Foreskin fibroblast (primary cell): ENCODE measurements at places on chromosomes 6 and 20.

- DNase-seq: peak; percentile 17
These were observed 70.4 kb downstream of the BACH2 start for GRCh38 chr6:90226257-90226656.

- no peak for DNase-seq
These were observed 202.0 kb downstream of the RNGTT start for GRCh38 chr6:88761237-88762031.

DNA sequence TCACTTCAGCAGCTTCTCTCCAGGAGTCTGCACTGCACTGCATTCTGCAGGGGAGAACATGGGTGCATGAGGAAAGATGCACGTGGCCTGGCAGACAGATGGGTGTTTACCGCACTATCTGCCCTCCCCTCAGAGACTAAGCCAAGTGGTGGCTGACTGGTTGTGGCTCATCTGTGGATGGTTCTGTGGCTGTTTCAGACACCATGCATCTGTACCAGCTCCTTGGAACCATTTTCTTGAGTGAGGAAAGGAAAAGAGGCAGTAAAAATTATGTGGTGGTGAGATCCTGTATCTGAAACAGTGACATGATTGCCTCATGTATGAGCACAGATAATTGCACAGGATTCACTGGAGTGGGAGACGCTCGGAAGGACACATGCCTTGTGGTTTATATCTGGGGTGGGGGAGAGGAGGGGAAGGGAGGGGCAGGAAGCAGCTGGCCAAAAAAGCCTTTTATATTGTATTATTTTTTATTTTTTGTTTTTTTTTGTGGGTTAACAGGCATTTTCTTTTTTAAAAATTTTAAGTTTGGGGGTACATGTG is 161.7 kb downstream of the ERMARD start:
- no peak for DNase-seq

GRCh38 chr6:160960839-160961238 is 30.7 kb upstream of the MAP3K4 start:
- no peak for DNase-seq

- DNase-seq: no peak
These were observed 83.6 kb upstream of the HSF2 start for GRCh38 chr6:122315842-122316241.

GRCh38 chr6:96784650-96785049 is 52.6 kb downstream of the GPR63 start:
- no peak for DNase-seq

DNA sequence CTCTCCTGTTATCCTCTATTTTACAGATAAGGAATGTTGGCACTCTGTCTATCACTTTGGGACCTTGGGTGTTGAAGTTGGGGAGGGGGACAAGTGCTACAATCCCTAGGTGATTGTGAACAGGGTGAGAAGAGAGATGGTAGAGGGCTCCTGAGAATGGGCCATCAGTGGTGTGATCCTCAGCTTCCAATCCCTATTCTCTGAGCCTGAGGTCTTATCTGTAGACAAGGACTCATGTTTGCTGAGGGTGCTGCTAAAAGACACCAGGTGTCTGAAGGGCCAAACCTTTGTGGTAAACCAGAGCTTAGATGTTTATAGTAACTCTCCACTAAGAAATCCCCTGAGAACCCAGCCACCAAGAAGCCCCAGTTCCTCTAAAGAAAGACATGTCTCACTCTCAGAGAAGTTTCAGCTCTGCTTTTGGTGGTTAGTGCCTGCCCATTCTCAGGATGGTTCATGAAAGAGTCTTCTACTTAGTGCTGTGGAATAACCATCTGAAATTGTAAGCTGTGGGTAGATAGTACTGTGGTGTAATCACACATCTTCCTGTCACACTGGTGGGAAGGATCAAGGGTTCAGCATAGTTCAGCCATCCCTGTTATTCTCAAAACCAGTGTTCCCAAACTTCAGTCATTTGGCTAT is 58.2 kb upstream of the IL20RA start:
- no peak for DNase-seq

GRCh38 chr6:167706313-167707109 is 120.2 kb upstream of the AFDN start:
- DNase-seq: no peak

GRCh38 chr20:19888269-19888671 is 128.9 kb upstream of the NAA20 start:
- no peak for DNase-seq
